ENCODE measurements at places on chromosomes 7 and 10.

DNA sequence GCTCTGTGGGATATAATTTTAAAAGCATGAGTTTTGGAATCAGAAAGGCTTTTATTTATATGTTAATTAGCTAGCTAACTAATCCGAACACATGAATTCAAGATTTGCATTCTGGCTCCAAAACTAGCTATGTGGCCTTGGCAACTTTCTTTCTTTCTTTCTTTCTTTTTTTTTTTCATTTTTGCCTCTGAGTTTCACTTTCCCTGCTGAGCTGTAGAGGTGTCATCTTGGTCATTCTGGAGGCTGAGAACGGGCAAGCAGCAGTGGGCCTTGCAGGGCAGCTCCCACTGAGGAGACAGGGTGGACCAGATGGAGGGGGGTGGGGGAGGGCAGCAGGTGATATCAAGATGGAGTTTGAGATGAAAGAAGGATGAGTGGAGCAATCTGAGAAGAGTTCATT, 24.8 kb upstream of the SFMBT2 start:
- DNase-seq: no peak

- DNase-seq: no peak
Measured at GRCh38 chr10:127452568-127452967, 96.5 kb upstream of the NPS start.

DNA sequence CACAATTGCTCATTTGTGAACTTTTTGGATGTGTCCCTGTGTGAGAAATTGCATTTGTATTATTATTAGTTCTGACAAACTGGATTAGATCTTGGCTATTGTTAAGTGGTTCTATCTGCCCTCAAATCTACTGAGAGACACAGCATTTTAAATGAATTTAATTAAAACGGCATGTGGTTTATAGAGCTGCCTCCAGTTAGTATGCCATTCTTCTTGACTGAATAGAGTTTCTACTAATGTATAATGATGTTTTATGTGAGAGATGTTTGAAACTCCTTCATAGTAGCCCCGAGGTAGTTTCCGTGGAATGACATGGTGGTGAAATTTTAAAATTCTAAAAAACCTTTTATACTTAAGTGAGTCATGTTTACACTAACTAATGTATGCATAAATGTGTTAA, 110.9 kb downstream of the DYNC1I1 start:
- DNase-seq: no peak

DNA sequence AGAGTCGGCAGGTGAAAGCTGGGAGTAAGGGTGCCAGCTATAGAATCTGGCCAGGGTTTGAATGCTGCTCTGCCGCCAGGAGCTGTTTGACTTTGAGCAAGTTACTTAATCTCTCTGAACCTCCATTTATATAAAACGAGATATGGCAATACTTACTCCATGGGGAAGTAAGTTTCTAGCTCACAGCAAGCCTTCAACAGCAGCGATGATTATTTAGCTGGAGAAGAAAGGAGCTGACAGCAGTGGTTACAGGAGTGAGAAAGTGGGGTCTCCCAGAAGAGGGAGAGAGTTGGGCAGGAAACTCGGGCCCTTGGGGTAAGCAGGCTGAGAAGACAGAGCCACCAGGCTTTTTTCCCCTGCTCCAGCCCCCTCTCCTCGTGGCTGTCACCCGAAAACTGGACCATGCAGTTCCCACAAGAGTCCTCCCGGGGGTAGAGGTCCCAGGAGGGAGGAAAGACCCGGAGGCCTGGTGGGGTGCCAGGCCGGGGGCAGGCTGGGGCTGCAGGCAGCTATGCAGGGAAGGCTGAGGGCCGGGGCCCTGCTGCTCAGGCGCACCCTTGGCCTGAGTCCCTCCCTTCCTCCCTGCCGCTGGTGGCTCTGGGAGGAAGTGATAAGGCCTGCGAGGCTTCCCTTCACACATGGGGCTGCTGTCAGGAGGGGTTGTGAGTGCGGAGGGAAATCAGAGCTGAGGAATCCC, 3.5 kb downstream of the NOS3 start:
- no peak for DNase-seq

GRCh38 chr10:122062831-122063674, 74.1 kb downstream of the TACC2 start:
- DNase-seq: no peak

- no peak for DNase-seq
Measured at GRCh38 chr7:37484426-37485073, 35.9 kb upstream of the ELMO1 start.

GRCh38 chr10:64465653-64466052, 944.5 kb downstream of the REEP3 start:
- no peak for DNase-seq

DNA sequence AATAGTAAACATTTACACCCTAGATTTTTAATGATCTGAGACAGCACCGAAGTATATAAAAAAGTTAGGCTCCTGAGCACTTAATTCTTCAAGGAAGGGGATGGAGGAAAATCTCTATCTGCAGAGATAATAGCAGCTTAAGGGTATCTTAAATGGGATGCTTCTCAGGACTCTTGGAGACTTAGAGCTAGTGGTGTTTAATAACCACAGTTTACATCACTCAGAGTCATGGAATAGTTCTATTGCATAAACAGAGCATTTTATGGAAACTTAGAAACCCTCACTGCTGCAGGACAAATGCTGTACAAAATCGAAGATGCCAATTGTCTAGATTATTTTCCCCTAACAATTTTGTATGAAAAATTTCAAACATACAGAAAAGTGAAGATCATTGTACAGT, 398.9 kb upstream of the GALNT17 start:
- no peak for DNase-seq

DNA sequence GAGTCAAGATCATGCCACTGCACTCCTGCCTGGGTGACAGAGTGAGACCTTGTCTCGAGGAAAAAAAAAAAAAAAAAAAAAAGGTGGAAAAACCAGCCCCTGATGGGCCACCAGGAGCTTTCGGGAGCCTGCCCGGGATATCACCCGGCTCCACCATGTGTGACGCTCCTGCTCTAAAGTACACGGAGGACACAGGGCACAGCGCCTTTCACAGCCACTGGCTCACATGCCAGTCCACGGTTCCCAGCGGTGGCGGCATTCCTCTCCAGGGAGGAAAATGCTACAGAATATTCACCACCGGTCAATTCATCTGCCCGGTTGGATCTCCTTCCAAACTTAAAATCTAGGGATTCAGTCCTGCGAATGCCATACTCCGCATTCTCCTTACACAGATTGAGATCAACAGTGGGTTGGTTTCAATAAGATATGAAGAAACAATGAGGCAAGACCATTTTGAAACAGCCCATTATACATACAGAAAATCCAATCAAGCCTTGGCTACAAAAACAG, 81.2 kb downstream of the CTBP2 start:
- no peak for DNase-seq

- no peak for DNase-seq
Measured at GRCh38 chr7:39493934-39494333, 72.3 kb upstream of the YAE1 start.

DNA sequence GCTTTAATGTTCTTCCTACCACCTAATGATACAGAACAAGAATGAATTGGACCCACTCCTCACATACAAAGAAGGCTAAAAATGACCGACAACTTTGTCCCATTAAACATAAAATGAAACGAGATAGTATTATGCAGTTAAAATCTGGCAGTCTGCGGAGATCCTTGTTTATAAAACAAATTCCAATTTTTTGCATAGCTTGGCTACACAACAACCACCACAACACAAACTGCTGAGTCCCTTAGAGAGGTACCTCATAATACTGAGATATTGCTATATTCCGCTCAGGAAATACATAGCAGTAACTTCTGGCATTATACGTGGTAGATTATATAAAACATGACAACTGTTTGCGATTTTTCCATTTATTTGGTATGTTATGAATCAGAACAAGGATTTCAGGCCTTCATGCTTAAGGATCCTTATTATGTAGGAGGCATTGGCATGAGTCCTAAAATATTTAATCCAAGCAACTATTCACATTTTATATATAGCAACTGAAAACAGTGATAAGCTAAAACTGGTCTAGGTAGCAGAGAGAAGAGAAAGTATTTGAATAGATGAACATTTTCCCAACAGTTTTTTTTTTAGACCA, 96.0 kb downstream of the ANK3 start:
- no peak for DNase-seq

DNA sequence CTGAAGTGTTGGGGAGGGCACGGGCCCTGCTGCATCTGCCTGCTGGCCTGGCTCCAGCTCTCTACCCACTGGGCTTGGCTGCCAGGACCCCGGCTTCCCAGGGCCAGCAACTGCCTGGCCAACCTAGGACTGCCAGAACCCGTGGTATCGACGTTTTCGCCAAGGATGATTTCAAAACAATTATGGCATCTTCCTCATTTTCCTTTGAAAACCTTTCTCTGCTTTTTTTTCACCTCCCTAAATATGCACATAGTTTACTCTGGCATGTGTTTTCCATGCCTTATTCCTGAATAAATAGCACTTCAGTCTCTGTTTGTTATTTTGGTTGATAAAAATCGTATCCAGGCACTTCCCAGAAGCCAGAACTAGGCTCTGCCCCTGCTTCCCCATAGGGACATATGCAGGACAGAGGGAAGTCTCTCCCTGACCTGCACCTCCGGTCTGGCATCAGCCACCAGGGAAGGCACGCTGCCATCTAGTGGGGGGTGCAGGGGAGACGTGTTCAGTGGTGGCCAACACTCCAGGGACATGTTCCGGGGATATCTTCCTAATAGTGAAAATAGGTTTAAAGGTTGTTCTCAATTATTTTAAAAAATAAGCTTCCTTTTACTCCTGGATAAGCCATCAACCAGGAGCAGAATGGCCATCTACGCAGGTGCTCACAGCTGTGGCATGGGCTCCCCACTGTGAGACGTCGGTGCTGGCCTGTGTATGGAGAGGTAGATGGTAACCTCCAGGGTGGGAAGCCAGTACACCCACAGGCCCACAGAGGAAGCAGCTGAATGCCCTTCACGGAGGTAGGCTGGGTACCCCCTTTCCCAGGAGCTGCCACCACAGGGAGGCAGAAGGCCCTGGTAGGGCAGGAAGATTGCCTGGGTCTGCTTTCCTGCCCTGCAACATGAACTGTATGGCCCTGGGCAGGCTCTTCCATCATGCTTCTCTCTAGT, 30.7 kb upstream of the ANTXRL start:
- peak; percentile 41 for DNase-seq

- DNase-seq: no peak
Measured at GRCh38 chr7:74271742-74272141, 17.5 kb upstream of the CLIP2 start.

GRCh38 chr10:10417671-10418070, 600.0 kb upstream of the CELF2 start:
- DNase-seq: no peak

- no peak for DNase-seq
Measured at GRCh38 chr10:31353574-31353973, 34.6 kb downstream of the ZEB1 start.

DNA sequence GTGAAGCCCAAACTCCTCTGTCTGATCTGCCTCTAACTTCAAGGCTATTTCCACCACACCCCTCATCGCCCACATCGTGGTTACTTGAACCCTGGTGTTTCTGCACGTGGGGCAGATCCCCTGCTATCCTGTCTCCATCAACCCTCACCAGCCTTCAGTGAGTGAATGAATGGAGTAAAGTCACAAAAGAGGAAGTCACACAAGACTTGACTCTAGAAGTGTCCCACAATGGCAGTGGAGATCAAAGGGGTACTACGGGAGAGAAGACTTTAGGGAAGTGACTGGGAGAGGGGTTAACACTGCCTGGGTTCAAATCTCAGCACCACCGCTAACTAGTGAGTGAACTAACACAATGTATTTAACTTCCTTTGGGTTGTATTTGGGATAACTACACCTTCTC, 85.9 kb downstream of the COBL start:
- DNase-seq: no peak

DNA sequence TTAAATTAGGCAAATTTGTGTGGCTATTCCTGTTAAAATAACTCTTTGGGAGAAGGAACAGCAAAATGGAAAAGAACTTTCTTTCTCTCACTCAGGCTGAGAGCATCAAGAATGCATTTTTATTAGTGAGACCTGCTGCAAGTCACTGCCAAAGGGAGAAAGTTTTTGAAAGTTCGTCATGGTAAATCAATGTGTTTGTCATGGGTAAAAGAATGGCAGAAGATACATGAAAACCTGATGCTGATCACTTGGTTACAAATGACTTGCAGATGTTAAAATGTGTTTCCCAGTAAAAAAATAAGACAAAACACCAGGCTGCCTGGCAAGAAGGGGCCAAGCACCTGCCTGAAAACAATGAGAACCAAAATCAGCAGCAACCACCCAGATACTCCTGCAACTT, 484.7 kb upstream of the NRP1 start:
- no peak for DNase-seq

GRCh38 chr7:136923111-136923667, 54.7 kb downstream of the CHRM2 start:
- DNase-seq: no peak

DNA sequence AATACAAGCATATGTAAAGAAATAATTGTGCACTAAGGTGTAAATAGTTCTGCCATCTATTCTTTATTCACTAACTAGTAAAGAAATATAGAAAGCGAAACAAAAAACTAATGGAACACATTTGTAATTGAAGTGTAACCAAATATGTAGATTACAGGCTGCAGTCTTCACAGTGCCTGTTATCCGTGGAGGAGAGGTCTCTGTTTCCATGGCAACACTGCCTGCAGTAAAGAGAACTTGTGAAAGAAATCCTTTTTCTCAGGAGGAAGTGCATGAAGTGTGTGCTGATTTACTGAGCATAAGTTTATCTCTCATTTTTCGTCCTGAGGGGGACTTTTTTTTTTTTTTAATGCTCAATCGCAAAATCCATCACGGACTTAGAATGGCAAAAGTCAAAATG, 102.5 kb downstream of the APBB1IP start:
- no peak for DNase-seq

- DNase-seq: no peak
Measured at GRCh38 chr7:126937171-126937570, 315.6 kb downstream of the GRM8 start.

DNA sequence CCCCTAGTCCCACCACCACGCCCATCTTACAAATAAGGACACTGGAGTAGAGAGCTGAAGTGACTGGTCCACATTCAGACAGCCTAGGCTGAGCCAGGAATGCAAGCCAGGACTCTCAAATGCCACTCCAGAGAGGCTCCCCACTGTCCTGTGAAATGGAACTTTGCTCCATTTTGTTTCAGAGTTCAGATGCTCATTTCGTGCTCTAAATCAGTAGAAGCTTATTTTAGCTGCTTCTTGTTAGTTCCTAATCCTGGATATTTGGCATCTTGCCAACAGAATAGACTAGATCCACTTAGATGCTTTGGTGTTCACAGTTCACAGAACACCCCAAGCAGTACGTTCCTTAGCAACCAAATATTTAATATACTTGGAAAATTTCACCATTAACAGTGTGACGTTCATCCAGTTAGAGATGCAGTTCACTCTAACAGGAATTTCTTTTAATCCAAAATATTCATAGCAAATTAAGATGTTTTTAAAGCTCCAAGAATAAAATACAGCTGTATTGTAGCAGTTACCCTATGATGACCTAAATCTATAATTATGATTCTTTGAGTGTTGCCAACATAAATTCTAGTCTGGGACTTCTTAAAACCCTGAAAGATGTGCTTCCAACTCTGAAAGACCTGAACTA, 7.3 kb downstream of the MMP21 start:
- DNase-seq: no peak

- no peak for DNase-seq
Measured at GRCh38 chr10:126421756-126422256, 33.5 kb upstream of the ADAM12 start.

All from stimulated activated CD4-positive, alpha-beta T cell treated with anti-CD3 and anti-CD28 coated beads, Interleukin-1b, Interleukin-23, amount 100 ng/mL, for 24 hours (primary cell).